ENCODE measurements at places on chromosomes 7 and 10. TPM values are rescaled to one million over a fixed set of nuclear protein-coding genes. Genes with fewer than 3 reads are reported as not detected.

DNA sequence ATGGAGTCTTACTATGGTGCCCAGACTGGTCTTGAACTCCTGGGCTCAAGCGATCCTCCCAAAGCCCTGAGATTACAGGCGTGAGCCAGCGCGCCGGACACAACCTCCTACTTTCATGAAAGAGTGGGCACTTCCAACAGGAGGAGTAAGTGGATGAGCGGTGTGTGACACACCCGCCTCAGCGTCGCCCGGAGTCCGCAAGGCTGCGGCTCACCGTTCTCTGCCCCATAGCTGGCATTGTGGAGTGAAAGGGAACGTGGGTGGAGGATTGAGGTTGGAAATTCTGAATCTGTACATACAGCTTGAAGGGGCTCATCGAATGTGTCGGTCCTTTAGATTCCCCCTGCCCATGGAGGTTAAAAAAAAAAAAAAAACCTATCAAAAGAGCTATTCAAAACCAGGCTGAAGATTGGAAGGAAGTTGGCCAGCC, 524 bp upstream of the PRXL2A start:
- DNase-seq = no peak

GRCh38 chr10:107444443-107444842, 279.9 kb upstream of the SORCS1 start:
- no peak for DNase-seq

- DNase-seq = peak; percentile 26
Observed at GRCh38 chr10:6786579-6787031, 206.5 kb upstream of the PRKCQ start.

GRCh38 chr7:40680657-40681056, 545.9 kb downstream of the SUGCT start:
- DNase-seq = no peak

GRCh38 chr10:70651661-70652060, 20.6 kb upstream of the ADAMTS14 start:
- DNase-seq = no peak

DNA sequence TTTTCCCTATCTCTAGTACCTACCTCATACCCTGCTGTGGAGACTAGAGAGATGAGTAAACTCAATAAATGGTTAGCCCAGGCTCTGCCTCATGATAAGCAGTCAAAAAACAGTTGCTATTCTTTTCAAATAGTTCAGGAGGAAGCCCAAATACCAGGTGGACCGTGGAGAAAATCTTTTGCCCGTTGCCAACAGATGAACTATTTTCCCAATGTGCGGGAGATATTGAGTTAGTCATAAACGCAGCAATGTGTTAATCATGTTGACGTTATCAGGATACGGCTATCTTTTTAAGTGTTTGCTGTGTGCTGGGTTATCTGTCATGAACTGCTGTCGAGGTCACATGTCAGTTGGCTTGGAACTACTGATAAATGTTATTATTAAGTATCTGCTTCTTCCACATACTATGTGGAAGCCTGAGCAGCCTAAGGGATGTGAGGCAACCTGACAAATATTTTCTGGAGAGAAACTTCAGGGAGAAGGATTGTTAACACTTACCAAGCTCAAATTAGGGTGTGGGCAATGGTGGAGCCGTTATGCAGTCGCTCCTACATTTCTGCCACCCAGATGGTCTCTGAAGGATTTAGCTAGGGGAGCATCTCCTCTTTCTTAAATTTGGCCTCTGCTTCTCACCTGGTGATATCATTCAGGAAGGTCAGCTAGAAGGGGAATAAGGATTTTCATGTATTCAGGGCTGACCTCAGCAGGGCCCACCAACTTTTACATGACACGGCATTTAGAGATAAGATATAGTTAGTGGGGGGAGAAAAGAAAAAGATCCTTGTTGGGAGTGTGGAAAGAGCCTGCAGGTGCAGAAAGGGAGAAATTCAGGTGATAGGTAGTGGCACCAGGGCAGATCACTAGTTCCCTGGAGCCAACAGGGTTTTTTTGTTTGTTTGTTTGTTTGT, 33.5 kb upstream of the SLC26A3 start:
- no peak for DNase-seq

DNA sequence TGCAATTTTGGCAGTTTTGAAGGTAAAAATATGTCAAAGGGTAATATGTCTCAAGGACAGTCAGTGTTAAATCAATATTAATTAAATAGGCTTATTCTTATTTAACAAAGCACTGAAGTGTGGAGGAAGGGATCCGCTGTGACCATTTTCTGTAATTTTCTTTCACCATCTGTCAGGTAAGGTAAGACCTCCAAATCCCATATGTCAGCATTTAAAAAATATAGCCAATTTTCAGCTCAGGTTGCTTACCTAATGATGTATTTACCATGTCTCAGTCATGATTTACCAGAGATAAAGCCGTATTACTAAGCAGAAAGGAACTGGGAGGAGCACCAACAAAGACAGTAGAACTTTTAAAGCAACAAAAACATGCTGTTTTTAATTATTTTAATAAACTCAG, 683.9 kb downstream of the CCSER2 start:
- no peak for DNase-seq

DNA sequence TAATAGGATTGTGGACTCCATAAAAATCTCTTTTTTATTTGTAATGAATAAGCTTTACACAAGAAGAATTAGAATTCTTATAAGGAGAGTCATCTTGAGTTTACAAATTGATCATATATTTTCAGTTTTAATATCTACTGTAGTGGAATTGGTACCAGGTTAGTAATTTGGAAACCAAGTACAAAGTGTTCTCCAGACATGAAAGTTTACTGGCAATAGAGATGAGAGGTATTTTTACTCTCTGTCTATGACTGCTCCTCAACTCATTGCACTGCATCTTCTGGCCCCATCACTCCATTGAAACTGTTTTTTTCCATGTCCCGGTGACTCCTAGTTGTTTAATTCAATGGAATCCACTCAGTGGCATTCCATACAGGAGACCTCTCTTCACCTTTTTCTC, 164.5 kb upstream of the SMIM30 start:
- no peak for DNase-seq

DNA sequence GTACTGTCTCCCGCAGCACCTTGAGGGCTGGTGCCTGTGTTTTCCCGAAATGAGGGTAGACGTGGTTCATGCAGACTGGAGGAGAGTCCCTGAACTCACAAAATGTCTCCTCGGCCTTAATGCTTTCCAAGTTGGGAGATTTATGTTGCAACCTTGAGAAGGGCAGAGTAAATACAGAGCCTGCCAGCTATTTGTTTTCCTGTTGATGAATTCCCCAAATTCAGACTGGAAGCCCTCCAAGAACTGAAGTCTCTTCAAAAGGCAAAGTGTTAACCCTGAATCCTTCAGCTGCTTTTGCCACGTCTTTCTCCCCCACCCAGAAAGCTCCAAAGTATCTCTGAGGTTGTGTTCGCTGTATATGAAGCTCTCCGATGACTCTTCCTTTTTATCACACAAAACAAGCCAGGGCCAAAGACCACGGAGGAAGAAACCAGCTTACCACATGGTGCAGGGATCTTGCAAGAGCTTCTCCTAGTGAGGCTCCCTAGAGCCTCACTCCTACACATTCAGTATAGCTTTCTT, 254.7 kb upstream of the NFE2L3 start:
- no peak for DNase-seq

GRCh38 chr7:92013611-92014010, 72.9 kb downstream of the AKAP9 start:
- DNase-seq = no peak

DNA sequence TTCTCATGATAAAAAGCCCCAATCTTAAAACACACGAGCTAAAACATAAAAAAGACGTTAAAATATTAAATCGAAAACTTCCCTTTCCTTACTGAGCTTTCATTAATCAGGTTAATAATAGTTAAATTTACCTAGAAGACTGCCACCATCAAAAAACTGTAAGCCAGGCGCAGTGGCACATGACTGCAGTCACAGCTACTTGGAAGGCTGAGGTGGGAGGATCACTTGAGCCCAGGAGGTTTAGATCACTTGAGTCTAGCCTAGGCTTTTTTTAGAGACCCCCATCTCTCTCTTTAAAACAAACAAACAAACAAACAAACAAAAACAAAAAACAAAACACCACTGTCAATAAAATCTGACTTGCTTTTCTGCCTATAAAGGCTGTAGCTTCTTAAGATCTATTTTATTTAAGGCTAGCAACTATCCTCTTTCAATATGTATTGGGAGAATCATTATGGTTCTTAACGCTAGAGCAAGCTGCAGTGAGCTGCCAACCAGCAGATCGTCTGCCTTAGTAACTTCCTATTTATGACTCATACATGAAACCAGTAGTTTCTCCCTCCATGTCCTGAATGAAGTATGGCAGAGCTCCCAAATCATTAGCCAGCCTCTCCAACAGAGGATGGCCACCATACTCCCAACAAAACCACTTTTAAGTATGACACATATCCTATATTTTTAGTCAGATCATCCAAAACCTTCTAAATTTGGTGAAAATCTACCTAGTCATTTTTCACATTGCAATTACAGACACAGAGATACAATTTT, 163.7 kb downstream of the SRPK2 start:
- DNase-seq = peak; percentile 87

- DNase-seq = no peak
Observed at GRCh38 chr10:130234171-130234965, 98.2 kb downstream of the GLRX3 start.

DNA sequence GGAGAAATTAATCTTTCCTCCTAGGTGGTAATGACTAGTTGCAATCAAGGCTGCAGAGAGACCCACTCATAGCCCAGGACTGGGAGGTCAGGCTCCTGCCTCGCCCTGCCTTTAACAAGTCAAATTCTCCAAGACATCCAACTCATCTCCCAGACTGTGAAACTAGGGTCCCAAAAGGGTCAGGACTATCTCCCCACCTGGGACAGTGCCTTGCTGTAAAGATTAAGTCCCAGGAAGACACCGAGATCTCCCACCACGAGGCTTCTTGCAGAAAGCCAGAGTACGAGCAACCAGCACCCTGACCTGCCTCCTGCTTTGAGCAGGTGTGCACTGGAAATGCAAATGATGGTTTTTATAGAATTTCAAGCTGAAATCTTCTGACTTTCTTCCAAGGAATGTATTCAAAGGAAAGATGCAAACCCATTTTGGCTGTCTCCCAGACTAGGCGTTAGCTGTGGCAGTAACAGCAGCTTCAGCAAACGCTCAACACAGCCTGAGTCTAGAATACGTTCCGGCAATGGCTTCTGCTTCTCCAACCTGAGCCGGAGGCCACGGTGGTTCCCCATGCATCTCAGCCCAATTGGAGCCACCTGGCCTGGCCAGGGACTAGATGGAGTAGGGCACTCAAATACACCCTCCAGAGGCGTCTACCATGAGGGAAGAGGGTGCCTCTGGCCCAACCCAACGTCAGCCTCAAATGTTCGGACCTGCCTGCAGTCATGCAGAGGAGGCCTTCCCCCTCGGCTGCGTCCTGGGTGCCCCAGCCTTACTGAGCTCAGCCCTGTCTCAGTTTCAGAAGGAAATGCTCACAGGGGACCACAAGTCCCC, 170.4 kb downstream of the PRKAG2 start:
- no peak for DNase-seq

DNA sequence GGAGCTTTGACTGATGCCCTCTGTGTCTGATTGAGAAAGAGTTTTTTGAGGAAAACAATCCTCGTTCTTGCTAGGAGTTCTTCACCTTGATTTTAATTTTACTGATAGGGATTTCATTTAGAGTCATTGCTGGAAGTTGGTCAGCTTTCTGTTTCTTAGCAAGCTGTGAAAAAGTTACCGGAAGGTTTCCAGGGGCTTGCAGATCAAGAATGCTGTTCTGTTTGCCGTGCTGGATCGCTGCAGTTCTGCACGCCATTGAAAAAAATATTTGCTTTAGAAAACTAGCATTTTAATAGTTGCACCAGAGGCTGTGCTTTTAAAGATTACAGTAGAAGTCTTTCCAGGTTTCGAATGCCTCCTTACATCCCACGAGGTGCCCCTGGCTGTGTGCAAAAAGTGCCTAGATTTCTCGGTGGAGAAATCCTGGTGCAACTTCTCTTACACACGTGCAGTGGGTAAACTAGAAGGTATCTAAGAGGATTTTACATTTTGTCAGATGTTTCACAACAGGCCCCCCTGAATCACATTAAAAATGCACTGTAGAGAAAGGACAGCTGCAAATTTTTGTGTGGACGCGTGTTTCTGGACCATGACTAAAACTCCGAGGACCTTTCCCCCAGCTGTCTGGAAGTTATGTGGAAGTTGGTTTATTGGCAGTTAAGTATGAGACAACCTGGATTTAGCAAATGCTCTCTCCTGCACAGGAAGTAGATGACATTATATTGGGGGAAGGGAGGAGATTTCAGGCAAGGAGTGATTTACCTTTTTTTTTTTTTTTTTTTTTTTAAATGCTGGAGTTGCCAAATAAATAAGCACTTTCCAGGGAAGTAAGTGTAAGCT, 5.8 kb downstream of the TCF7L2 start:
- DNase-seq = no peak

DNA sequence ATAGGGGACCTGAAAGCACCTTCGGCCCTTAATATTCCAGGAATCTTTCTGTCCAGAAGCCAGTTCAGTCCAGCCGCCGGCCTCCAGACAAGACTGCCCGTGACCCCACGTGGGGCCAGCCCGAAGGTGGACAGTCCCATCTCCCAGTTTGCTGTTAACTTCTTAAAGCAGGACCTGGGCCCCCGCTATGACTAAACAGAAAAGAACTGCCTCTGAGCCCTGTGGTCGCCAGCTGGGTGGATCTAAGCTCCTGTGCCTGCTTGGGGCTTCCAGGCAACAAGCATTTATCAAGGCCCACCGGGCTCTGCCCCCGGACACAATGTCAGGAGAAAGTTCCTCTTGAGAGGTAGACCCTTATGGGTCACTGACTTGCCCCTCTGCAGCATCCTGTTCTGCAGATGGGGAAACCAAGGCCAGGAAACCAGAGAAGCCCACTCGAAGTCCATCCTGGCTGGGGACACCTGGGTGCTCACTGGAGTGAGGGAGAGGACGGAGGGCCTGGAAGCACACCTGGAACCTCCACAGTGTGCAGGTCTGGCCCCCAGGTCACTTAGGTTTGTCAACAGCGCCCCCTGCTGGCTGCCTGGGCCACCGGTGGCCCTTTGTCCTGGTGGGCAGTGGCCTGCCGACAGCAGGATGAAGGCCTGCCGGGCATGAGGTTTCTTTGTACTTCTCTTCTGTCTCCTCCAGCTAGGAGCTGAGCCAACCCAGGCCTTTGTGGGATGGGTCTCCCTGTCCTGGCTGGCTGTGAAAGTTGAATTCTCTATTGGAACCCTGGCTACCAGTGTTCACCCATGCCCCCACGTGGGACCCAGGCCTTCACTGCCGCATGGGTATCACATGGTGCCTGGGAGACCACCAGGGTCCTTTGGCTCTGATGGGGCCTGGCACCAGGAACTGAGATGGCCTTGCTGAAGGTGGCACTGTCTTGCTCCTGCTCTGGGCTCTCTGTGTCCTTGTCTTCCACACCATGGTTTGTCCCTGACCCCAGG, 128.0 kb downstream of the ZMIZ1 start:
- DNase-seq = no peak

Gene ACSM6
- total RNA-seq = not detected

Gene ABCC2
- 0.17 TPM for total RNA-seq

Gene CRPPA
- total RNA-seq = 1.8 TPM

Gene LRRN3
- not detected for total RNA-seq

Gene TRIL
- total RNA-seq = 0.06 TPM

Gene ITIH5
- total RNA-seq = not detected

Gene MMP21
- total RNA-seq = not detected

Gene CFTR
- total RNA-seq = 0.29 TPM

Gene UFSP1
- 4.3 TPM for total RNA-seq
